GOT3 (cell line): ENCODE measurements at places on chromosomes 5 and 9.

- no peak for DNase-seq
These were observed 519.2 kb downstream of the KIF4B start for GRCh38 chr5:155532621-155533311.

DNA sequence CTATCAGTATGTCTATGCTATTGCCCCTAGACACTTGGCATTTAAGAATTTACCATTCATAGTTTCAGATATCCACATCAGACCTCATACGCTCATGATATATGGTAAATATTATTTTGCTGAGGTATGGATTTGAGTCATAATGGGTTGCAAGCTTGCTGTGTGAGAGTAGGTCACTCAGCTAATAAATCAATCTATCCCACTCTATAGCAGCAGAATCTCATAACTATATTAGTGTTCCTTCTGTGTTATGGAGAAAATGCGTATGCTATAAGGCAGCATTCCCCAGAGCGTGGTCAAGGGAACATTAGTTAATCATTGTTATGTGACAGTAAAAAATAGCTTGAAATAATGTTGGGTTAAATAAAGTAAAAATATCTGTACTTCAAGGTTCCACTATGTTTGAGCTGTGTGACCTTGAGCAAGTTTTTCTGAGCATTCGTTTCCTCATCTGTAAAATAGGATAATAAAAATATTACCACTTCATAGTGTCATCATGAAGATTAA, 7.7 kb downstream of the TRIM32 start:
- no peak for DNase-seq

DNA sequence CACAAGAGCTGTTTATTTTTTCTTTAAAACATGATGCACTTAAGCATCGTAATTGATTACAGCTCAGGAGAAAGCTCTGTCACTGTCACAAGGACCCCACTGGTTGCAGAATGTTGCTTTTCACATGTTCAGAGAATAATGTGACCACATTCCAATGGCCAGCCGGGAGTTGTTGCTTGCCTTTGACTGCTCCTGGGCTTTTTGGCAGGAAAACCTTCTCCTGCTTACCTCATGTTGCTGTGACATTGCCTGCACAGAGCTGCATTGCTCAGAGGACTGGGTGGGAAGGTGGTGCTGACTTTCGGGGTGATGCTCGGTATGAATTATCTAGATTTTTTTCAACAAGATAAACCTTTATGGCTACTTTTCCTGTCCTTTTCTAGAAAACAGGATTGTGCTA, 88.2 kb downstream of the PALM2AKAP2 start:
- no peak for DNase-seq

DNA sequence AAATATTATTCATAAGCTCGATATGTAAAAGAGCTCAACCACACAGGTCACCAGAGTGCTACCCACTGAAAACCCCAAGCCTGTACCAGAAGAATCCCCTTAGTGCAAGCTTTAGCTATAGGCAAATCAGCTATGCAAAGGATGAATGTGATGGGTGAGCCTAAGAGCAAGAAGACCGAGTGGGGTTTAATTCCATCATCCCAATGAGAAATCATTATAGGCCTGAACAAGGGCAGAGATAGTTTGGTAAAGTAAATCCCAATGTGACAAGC, 21.8 kb downstream of the ELOVL7 start:
- no peak for DNase-seq

DNA sequence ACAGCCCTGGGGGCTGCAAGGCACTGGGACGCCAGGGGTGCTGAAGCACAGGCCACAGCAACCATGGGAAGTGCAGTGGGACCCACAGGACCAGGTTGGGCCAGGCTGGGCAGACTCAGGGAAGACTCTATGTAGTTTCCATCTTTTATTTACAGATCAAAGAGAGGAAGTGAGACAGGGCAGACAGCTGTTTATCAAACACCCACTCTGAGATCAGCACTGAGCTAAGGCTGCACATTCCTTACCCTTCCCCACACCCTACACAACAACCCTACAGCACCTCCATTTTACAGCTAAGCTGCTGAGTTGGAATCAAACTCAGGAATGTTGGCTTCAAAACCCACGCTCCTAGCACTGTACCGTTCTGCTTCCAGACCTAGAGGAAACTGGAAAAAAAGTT, 19.8 kb downstream of the BARHL1 start:
- no peak for DNase-seq

GRCh38 chr5:151448038-151448985, 909 bp downstream of the SLC36A1 start:
- DNase-seq: no peak

GRCh38 chr5:38519476-38519875, 37.0 kb downstream of the LIFR start:
- no peak for DNase-seq

DNA sequence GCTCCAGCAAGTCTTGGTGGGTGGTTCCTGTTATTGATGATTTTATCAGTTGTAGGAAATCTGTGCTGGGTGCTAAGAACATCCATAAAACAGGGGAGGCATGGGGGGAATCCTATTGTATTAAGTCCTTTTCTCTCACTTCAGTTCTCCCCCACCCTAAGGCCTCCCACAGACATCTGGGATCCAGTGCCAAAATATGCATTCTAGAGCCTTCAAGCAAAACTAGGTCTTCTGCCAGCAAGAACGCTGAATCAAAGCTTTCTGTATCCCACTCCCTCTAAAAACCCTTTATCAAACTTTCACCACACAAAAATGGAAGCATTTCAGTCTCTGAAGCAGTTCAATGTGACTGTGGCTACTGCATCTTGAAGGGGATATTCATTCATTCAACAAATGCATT, 281.9 kb downstream of the GAS1 start:
- no peak for DNase-seq

GRCh38 chr5:91028499-91028956, 354.6 kb downstream of the ARRDC3 start:
- no peak for DNase-seq

DNA sequence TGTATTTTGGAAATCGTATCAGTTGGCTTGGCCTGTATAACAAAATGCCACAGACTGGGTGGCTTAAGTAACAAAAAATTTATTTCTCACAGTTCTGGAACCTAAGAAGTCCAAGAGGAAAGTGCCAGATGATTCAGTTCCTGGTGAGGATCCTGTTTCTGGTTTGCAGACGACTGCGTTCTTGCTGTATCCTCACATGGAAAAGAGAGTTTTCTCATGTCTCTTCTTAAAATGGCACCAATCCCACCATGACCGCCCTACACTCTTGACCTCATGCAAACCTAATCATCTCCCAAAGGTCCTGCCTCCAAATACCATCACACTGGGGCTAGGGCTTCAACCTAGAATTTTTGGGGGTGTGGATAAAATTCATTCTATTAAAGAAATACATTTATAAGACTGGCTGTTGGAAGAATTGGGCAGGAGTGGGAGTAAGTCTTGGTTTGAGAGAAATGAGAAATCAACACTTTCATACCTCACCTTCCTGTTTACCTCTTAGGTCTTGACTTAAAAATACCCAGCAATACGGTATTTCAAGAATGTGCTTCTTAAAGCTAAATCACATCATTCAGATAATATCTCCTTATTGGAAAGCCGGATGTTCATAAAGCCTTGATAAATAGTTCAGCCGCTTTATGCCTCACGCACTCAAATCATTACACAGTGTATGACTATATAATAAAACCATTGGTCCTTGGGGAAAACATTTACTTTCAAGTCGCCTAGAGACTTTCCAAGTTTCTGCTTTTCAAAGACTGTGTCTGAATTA, 28.7 kb downstream of the PTTG1 start:
- no peak for DNase-seq

- DNase-seq: no peak
These were observed 2051.0 kb downstream of the EFNA5 start for GRCh38 chr5:105619725-105620124.

- DNase-seq: no peak
These were observed 34.8 kb upstream of the HRH2 start for GRCh38 chr5:175623088-175623487.

DNA sequence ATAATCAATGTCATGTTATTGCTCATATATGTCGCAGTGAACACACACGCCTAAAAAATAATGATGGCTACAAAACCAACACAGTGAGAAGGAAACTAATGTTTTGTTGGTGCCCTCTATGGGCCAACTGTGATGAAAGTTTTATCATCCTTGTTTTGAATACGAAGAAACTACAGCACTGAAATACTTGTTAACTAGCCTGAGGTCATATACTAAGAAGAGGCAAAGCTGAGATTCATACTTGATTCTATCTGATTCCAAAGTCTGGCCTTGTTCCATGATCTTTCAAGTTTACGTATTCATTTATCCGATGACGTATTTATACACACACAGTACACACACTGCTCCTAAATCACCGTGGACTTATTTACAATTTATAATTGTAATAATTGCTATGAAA, 16.1 kb upstream of the DRD1 start:
- DNase-seq: no peak

- no peak for DNase-seq
These were observed 156.2 kb upstream of the S1PR3 start for GRCh38 chr9:88835038-88835466.

GRCh38 chr9:8899511-8899910, 1099.9 kb upstream of the DMAC1 start:
- no peak for DNase-seq

DNA sequence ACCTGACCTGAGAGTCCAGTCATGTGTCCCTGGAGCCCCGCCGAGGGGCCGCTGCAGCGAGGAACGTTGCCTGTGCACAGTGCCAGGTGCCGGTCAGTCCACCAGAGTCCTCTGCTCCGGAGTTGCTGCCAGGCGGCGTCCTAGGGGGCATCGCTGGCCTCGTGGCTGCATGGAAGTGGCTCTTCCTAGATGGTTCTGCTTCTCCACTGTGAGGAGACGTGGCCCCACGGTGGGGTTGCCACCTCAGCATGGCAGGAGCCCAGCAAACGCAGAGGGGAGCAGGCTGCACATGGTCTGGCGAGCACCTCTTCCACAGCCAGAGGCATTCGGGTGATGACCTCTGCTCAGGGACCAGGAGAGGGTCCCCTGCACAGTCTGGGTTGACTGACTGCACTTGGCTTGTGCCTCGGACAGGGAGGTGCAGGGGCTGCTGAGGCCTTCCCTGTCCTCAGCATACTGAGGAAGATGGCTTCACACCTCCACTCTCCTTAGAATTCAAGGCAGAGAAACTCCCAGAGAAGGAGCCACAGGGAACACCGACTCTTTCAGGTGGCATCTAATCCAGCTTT, 25.9 kb upstream of the POMT1 start:
- no peak for DNase-seq

DNA sequence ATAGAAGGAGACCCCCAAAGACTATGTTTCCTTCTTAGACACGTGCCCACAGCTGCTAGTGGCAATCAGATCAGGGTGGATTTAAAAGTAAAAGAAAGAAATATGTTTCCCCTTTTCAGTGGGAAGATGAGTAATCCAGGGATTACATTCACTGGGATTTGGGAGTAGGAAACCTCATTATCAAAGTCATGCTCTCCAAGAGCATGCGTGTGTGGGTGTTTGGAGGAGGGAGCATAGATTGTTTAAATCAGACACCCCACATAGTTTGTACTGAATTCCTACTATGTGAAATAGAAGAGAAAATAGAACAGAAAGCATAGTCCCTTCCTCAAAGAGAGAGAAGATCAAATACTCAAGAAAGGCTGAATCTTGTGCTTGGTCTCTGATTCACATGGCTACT, 65.5 kb upstream of the TBCA start:
- DNase-seq: no peak

DNA sequence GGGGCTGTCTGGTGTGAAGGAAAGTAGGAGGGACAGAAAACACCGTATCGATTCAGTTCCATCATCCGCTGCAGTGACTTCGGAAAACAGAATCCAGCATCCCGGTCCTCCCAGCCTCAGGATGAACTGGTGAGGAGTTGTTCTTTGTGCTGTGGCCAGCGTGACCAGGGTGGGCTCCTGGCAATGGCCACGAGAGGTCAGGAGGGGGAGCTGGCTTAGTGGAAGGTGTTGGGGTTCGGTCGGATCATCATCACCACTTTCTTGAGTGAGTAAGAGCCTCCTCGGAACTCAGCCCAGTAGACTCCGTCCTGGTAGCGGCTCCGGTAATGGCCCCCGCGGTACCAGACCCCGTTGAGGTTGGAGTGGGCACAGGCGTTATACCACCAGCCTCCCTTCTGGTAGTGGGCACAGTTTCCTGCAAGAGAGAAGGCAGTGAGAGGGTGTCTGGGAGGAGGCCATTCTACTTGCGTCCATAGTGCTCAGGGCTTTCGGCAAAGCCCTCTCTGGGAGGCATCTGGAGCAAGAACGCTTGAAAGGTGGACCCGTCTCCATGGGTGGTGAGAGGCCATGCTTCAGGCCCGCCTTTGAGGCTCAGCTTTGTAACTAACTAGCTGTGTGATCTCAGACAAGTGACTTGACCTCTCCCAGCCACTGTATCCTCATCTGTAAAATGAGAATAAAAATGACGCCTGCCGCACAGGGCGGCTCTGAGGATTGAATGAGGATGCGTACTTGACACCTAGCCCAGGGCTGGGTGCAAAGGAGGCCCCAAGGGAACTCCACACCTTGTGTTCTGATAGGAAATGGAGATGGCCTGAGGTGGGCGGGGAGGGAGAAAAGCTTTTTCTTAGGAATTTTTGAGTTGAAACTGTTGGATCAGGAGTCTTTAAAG, 33.5 kb downstream of the ANGPTL2 start:
- no peak for DNase-seq

- DNase-seq: no peak
These were observed 247.0 kb downstream of the CWC27 start for GRCh38 chr5:65015767-65016166.

DNA sequence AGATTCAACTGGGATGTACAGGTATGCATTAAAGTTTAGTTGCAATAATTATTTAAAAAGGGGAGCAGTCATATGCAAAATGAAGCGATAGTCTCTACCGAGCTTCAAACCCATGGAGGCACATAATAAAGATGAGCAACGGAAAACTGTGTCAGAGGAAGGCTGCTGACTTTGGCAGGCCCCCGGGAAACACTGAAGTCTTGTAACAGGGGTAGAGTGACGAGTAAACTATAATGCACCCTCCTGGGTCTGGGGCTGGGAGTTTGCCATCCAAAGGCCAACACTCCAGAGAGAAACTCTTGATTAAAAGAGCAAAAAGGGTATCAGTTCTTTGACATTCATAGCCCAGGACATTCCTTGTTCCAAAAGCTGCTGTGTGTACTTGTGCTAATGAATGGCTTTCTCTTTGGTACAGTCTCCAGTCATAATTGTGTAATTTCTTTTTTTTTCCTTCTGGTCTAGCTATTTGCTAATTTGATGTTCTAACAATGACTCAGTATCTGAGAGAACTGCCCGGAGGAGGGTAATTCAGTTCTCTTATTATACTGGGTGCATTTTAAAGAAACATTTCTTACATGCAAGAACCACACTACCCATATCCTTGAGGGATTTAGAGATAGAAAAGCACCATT, 59.2 kb downstream of the TNC start:
- DNase-seq: no peak

DNA sequence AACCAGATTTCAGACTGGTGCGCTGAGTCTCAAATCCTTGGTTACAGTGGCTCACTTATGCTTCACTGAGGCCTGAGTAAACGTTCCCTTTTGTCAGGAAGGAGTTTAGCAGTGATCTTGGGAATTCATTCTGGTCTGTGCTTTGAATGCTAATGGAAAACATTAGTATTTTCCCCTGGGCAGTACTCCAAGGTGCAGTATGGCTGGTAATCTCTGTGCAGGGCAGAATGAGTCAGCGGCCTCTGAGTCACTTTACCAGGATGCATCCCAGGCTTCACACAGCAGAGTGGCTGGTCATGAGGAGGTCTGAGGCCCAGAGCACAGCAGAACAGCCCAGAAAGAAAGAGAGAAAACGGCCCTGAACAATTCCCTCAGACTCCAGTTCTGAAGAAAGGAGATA, 54.0 kb downstream of the PCA3 start:
- peak; percentile 40 for DNase-seq
